ENCODE measurements at places on chromosomes 4 and X.

- DNase-seq, result no peak
Observed at GRCh38 chrX:70052895-70053615, 3.3 kb upstream of the AWAT2 start.

DNA sequence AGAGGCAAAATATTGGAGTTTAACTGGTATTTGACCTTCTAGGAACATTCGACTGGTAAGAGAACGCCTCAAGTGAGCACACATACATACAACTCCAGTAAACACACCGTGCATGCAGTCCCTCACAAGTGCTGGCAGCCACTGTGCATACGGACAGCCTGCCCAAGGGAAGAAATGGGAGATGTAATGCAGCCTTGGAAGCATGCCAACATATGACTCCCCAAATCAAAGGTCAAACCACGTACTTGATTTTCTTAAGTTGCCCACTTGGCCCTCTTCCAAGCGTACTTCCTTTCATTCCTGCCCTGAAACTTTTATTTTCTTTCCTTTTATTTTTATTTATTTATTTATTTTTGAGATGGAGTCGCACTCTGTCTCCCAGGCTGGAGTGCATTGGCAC lies 206.6 kb downstream of the SPRY1 start:
- no peak for DNase-seq

DNA sequence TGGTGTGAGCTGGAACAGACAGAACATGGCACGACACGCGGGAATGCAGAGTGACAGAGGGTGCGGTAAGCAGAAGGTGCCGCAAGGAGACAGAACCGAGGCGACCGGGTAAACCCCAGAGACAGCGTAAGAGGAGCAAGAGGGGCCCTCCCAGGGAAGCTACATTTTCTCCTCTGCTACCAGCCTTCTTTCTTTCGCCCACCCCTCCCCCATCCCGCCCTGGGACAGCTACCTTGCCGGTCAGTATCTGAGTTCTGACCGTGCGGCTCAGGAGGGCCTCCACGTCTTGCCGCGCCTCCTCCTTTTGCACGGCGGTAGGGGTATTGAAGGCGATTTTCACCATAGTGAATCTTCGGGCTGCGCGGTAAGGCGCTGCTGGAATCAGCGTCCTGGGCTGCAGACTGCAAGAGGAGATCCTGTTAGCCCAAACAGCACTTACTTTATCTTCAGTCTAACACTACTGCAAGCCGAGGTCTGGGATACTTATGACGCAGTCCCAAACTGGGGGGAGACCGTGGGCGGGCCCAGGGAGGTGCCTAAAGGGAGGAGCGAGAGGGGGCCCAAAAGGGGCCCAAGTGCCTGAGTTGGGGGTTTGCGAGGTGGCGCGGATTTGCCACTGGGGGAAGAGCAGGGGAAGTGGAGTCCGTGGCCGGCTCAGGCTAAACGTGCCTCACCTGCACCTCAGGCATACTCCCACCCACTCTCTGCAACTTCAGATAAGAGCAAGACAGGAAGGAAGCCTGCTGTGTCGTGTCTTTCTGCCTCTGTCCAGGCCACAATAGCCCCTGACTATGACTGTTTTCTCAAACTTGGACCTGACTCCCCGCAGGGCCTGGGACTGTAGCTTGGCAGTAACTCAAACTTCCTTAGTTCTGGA lies at the start of gene ITM2A:
Gene ITM2A, minus strand, starts transcription at position 462 of the 877 bp plus-strand sequence. Its CDS starts 119 bp downstream, at position 343.
- peak; percentile 26 for DNase-seq

DNA sequence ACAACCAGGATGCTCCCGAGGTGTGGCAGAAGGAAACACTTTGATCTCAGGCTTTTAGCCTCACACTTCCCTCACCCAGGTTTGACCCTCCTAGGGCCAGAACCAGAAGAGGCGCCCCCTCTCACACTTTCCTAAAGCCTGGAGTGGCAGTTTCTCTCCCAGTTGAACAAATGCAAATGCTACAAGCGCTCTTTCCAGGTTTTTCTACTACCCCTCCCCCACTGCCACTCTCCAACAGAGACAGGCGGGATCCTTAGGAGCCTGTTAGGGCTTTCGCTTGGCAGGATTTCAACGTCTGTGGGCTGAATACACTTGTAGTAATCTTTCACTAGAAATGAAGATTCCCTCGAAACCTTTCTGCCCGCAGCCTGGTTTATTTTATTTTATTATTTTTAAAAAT lies 2.4 kb downstream of the TSC22D3 start:
- DNase-seq, result no peak

DNA sequence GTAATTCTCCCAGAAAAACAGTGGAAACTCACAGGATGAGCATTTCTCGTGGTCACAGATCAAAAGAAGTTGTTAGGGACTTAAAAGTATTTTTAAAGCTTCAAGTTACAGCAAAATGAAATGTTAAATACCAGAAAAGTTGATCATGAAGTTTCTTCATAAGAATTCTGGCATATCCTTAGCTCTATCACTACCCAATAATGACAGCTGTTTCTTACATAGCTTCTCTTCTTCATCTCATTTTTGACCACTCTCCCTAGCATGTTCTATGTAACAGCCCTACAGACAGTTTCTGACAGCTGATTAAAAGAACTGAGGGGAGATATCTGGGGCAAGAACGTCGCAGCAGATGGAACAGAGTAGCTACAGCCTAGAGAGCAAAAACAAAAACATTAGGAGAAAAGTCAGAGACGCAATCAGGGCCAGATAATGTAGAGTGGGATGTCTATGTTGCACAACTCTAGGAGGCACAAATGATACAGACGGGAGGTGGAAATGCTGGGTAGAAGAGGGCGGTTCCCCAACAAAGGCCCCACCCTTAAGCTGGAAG lies 108.7 kb downstream of the CORIN start:
- DNase-seq, result no peak

GRCh38 chr4:129604632-129605255 lies 508.8 kb downstream of the C4orf33 start:
- no peak for DNase-seq

DNA sequence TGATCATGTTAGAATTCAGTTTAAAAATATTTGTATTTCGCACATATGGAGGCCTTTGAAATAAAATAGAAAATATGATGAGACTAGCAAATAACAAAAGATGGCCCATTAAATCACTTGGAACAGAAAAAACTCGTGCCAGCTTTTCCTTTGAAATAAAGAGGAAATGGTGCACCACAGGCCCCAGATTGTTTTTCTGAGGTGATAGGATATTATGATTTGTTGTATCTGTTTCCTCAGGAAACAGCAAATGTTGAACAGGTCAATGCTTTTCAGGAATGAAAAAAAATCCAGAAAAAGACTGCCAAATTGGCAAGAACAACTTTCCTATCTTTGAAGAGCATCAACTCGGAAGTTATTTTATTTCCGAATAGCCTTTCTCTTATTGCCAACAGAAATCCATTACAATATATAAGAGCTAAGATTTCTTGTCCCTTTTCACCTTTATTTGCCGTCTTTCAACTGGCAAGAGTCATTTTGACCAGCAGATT lies at the start of gene SMR3B:
Gene SMR3B, plus strand, starts transcription at position 441 of the 491 bp plus-strand sequence. CDS start 1,380 bp downstream, outside the sequence.
- DNase-seq, result no peak

- no peak for DNase-seq
Observed at GRCh38 chr4:55553441-55554201, 6.9 kb upstream of the CLOCK start.

DNA sequence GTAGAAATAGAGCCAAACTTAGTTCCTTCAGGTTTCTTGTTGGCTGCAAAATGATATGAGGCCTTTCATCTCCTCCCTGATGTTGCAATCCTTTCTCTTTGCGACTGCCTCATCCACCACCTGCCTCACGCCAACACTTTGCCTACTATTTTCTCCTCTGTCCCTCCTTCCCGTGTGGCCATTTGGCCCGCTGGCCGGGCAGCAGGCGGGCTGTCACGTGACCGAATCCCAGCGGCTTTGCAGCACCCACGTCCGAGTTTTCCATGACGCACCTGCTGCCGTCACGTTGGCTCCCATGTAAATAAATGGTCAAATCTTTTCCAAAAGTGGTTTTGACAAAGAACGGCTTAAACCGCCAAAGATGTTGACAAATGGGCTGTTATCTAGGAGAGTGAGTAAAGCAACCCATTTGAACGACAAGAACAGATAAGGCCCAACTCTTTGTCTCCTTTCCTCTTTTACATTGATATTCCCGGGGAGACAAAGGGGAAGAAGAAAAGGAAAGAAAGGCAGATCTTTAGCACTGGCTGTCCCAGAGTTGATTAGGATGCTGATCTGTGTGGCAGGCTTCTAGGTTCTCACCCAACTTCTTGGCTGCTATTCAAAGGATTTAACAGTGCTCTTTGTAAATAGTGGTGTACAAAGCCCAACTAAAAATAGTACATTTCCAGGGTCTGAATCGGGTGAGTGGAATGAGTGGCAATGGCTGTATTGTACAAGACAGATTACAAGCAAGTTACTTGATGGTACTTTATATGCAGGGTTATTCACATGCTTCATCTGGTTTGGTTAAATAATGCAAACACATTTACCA lies 174.2 kb upstream of the JADE1 start:
- DNase-seq, result no peak

DNA sequence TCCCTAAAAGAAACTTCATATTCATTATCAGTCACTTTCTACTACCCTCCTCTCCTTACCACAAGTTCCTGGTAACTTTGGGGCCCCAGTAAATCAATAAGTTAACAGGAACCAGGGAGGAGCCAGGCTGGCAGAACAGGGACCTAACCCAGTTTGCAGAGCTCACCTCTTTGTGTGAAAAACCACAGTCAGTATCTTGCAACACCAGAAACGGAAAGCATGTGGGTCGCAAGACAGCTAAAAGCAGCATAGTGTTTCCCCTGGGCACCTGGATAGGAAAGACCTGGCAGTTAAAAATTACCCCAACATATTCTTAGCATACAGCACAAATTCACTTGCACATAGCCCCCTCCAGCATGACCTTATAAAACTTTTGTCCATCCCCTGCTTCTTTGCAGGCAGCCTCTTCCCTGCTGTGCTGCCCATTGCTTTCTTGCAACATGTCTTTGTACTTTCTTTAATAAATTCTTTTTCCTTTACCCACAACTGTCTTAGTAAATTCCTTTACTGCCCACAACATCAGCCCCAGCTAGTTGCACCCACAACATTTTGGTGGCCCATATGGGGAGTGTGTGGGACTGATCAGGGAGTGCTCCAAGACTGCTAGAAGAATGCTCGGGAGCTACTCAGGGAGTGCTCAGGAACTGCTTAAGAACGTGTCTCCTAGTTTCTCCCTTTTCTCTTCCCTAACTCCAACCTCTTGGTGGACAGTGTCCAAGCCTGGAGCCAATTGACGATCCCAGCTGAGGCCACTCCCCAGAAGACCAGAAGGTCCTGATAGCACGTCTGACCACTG lies 83.4 kb downstream of the MSN start:
- no peak for DNase-seq

DNA sequence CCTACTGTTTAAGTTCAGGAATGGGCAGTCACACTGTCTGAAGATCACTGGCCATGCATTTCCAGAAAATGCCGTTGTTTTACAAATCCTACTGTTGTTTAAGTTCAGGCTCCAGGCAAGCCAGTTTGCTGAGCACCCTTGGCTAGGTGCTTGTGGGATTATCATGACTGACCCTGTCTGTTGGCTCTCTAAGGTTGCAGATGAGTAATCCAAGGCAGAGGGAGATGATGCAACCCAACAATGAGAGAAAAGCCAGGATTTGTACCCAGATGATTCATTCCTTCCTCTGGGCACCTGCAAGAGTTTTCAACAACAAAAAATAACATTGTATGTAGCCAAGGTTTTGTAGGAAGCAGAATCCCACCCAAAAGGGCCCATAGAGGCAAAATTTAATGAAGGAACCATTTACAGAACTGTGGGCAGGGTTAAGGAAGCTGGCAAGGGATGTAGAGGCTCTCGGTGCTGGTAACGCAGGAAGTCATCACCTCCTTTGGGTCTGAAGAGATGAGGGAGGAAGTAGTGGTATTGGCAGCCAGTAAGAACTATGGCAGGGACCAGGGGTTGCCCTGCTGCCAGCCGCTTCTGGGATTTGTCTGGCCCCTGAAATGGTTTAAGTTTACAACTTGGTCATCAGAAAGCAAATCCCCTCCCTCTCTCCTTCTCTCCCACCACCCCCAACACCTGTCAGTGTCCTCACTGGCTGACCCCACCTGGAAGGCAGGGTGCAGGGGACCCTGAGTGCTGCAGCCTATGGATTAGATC lies 54.8 kb downstream of the MSX1 start:
- DNase-seq, result no peak

GRCh38 chr4:37243051-37243450 lies 1.5 kb upstream of the NWD2 start:
- DNase-seq, result no peak

DNA sequence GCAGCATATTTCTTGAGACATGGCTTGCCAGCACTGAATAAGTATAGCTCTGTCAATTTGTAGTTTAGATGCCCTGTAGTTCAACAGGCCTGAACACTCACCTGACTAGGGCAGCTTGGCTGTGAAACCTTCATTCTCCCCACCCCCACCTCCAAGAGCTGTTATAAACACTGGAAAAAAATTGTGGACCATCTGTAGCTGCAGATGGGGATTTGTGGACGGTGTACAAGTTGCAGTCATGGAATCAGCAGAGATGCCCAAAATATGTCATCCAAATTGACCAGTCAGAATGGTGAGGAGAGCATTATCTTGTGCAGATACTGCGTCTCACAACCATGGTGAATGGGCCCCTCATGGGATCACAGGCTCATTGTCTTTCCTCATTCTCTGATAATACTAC lies 76.2 kb upstream of the PAQR3 start:
- DNase-seq, result no peak

GRCh38 chrX:155959018-155959587 lies 38.4 kb upstream of the IL9R start:
- DNase-seq, result no peak

All from activated CD4-positive, CD25-positive, alpha-beta regulatory T cell treated with anti-CD3 and anti-CD28 coated beads, Interleukin-2, amount 50 U/mL, for 16 hours (primary cell).